NCI-H1092 (cell line): ENCODE measurements at places on chromosomes 12 and 14.

DNA sequence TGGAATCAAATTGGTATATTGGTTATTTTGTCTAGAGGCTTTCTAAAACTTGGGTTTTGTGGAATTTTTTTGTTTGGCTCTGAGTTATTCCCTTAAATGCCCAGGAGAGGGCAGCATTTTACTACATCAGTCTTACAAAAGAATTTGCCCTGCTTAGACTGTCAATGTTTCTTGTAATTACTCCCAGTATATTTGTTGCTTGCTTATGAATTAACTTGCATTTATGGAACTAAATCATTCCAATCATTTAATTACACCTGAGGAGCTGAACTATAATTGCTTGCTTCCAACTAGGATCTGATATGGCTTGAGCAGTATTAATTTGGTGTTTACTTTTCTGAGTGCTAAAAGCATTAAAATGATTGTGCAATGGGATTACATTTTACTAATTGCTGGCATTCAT lies 48.7 kb downstream of the MIPOL1 start:
- DNase-seq, result peak; percentile 58

DNA sequence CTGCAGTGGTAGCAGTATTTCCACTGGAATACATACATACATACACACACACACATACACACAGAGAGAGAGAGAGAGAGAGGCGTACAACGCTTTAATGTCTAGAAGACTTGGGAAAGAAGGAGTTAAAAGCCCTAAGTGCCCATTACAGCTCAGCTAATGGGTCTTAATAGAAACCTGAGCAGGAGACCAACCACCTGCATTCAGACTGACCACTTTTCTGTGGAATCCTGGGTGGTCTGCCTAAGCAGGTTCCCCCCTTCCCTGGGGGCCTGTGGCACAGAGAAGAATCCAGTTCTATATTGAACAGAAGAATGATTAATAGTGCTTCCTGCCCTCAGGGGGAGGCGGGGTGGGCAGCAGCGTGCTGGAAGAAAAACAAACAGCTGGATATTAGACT lies 312.4 kb upstream of the PRKD1 start:
- DNase-seq, result no peak

DNA sequence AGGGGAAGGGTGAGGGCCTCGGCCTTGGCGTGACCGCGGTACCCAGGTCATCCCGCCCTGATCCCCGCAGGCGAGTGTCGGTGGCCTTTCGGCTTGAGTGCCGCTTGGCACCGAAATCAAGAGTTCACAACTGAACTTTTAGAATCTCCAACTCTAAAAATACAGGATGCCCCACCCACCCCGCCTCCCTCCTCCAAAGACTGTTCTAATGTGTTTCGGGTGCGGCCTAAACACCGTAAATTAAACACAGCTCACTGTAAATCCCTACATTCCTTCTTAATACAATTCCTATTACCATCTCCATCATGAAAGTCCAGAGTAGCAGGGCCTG lies 11.4 kb downstream of the SCNN1A start:
- no peak for DNase-seq

DNA sequence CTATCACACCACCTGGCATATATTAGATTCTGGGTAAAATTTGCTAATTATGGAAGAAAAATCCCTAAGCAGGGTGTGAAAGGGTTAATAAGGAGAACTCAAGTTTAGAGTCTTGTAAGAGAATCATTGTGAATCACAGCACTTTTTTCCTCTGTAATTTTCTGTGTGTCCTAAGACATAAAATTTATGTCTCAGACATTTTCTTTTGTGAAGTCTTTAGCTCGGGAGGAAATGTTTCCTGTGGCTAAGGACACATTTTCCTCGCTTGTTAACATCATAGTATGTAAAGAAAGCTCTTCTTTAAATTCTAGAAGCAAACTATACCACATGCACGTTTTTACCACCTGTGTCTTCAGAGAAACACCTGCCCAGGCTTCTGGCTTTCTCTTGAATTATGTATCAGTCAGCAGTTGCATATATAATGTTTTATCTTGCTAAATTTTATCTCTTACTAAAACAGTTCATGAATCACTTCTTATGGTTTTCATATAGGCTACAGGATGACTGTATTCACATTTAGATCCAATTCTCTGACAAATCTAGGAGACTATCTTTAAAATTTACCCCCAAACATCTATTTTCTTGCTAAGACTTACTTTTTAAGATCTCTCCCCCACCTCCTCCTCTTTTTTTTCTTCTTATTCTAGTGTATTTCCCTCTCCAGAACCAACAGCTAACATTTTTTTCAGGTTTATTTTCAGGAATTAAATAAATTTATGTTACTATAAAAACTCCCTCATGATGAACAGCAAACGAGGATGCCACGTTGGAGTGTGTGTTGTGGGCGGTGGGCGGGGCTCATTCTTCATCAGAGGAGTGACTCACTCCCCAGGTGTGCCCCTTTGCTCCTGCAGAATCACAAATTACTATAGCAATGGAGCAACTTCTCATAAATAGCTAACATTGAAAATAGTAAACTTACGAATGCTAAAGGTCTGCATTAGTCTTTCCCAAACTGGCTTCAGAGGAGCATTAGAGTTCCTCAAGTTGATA lies 11.6 kb upstream of the CSRP2 start:
- no peak for DNase-seq

- DNase-seq, result no peak
These were observed 67.2 kb downstream of the BTG1 start for GRCh38 chr12:92078167-92079053.
